Metanephros (tissue), 2 donors: ENCODE measurements at places on chromosomes 1 and 21. TPM values are rescaled to one million over a fixed set of nuclear protein-coding genes. Genes with fewer than 3 reads are reported as not detected.

CFHR3 gene
- 0.23 TPM for total RNA-seq

S100A2 gene
- 5.3 TPM for total RNA-seq

NECTIN4 gene
- 6.3 TPM for total RNA-seq

UBE2U gene
- not detected for total RNA-seq
